ENCODE measurements at places on chromosomes 5 and 9.
A peak's percentile ranks its signal among the peaks of the same experiment; 100 is the strongest.

DNA sequence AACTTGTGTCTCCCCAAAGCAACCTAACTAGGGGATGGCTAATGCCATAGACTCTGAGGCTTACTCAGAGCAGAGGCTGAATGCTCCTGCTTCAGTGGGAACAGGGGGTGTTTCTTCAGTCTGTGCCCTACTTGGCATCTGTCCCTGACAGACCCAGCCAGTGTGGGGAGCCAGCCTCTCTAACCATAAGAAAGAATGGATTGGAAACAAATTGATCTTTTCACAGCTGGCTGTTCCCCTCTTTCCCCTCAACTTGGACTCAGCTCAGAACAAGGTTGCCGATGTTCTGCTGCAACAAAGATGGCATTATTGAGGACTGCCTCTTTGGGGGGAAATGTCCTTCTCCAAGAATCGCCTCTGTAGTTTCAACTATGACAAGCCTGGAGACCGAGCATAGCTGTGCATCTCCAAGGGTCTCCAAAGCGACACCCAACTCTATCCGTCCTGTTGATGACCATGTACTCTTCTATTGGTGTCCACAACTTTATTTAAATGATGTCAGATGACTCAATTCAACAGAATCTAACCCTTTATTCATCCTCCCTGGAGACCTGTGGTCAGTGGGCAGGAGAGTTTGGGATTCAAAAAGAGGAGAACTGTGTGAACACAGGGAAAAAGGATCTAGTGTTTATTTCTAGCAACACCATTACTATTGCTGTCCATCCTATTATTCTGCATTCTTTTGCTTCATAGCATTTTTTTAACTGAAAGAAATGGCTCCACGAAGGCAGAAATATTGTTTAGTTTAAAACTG, 24.7 kb upstream of the TNC start:
- DNase-seq: no peak

DNA sequence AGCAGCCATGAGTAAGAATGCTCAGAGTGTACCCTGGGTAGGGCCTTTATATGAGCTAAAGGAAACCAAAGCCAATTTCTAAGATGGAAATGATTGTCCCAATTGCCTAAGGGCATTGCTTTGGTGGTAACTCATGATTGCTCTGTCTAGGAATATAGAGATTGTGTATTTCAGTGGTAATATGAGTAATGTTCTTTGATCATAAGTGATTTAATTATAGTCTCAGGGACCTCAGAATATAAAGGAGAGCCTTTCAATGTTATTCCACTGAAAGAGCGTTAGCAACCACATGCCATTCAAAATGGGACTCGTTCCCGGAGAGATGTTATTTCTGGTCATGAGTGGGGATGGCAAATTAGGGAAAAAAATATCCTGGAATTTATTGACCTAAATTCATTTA, 340.5 kb downstream of the ARHGEF28 start:
- DNase-seq: no peak

DNA sequence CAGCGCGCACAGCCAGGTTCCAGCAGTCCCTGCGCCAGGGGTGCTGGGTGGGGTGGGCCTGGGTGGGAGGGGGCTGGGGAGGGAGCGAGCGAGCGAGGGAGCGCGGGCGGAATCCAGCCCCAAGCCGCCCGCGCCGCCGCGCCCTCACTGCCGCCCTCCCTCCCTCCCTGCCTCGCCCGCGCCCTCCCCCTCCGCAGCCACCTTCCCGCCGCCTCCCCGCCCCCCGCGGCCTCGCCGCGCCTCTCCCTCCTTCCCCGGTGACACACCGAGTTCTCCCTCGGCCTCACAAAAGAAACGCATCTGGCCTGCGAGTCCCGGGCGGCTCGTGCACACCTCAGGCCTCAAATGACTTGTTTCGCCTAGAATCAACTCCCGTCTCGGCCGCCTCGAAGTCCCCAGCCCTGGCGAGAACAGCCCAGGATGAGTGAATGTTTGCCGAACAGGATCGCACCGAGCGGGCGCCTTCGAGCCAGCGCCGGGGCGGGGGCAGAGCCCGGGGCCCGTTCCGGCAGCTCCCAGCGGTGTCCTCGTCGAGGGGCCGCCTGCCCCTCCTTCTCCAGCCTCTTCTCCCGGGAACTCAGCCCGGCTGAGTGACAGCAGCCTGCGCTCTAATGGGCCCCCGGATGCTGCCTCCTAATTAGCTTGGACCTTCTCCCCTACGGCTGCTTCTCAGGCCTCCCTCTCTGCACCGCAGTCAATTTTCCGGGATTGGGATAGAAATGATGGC, 371 bp upstream of the PITX1 start:
- DNase-seq: no peak

DNA sequence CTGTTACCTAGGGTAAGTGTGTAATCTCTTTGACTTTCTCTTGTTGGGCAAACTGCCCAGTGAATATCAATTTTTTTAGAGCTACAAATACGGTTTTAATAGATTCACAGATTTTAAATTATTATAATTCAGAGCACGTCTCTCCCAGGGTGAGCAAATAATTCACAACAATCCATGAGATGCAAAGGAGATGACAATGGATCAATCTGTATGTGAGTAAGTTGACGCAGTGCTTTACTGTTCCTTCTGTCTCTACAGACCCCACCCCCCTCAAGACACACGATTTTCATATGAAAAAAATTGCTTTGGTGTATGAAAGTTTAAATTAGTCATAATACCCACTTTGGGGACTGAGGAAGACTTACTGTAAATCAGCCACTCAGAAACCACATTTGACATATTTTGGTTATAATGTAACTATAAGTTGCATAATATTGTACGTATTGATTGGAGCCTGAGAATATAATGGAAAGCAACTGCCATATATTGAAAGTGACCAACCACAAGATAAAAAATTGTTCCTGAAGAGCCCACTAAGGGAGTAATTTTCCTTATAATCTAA, 201.7 kb downstream of the BNC2 start:
- no peak for DNase-seq

DNA sequence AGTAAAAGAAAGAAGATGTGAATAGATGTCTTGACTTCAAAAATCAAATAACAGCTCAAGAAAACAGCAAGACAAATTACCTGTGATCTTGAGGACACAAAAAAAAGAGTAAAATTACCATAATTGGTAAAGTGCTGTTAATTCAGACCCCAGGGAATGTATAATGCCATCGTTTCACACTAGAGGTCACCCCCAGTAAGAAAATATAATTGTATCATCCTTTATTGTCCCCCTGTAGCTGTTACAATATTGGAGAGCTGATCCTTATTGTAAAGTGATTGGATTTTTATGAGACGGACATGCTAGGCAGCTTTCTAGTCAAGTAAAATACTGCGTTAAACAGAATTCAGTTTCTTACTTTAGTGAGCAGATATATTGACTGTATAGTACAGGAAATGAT, 377.0 kb downstream of the TLE1 start:
- DNase-seq: no peak

DNA sequence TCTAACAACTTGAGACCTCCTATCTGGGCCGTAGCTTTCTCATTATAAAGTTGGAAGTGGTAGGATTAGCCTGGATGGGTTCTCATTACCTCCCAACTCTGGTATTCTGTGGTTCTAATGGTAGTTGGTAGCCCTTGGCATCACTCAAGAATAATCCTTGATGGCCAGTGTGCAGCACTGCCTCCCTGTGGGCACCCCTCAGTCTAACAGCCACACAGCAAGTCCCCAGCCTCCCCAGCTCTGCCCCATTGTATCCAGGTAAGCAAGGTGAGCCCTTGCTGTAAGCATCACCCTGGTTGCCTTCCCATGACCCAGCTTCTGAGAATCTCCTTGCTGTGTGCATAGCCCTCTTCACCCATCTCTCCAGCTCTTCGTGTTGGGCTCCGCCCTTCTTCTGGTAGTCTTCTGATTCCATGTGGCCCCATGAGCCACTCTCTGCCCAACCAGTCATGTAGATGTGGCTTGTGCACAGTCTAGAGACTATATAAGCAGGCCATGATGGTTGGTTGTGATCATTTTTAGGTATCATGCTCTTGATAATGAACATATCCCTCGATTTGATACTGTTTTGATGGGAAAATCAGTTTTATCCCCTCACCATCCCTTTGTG, 57.6 kb upstream of the GRHPR start:
- no peak for DNase-seq

DNA sequence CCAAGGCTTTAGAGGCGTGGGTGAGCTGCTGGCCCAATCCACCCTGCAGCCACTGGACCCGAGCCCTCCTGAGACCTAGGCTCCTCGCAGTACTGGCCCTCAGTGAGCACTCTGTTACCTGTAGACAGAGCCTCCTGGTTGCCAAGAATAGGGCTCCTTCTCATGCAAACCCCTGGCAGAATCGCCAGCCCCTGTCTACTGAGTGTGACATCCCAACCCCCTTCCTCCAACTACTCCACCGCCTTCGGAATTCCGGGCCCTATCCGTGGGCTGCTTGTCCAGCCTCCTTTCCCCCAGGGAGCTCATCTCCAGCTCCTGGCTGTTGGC, 23.8 kb upstream of the COL5A1 start:
- DNase-seq: no peak

- DNase-seq: no peak
Measured at GRCh38 chr5:131942016-131942415, 3.4 kb downstream of the MEIKIN start.

GRCh38 chr5:6814816-6815215, 101.6 kb downstream of the TENT4A start:
- DNase-seq: no peak

- DNase-seq: no peak
Measured at GRCh38 chr5:171961117-171961516, 45.3 kb downstream of the FBXW11 start.

- no peak for DNase-seq
Measured at GRCh38 chr5:34551911-34552433, 104.2 kb upstream of the RAI14 start.

DNA sequence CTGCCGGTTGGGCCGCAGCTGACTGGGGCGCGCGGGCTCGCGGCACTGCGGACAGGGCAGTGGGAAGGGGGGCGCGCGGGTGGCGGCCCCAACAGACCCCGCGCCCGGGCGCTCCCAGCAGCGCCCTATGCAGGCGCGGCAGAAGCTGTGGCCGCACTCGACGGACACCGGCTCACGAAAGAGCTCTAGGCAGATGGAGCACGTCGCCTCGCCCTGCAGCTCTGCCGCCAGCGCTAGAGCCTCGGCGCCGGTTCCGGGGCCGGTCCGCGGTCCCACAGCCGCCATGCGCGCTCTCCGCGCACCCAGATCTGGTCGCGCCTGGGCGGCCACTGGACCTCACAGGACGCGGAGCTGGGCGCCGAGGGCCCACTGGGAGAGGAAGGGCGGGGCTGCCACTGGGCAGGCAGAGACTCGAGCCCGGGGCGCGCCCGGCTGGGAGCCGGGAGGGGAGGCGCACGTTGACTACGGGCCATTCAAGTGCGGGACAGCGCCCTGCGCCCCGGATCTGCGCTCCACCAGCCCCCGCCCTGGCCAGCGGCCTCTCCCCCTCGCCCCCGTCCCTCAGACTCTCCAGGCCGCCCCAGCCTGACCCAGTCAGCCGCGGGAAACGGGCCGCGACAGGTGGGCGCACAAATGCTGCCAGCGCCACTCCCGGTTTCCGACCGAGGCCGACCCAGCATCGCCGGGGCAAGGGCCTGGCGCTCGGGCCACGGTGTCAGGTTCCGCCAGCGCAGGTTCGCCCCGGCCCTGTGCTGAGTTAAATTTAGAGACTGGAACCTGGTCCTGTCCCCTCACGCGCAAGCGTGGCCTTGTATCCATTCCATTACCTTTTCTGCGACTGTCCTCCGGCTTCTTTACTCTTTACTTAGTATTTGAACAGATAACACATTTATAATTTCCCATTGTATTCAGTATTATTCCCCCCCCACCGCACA, at the start of gene TRIM7:
Gene TRIM7 (minus strand): TSS at position 371 of the 935 bp plus-strand sequence. CDS start 86 bp downstream, at position 285.
- DNase-seq: no peak

- DNase-seq: no peak
Measured at GRCh38 chr5:107324071-107324470, 346.7 kb downstream of the EFNA5 start.

GRCh38 chr9:128689293-128689774, 312 bp downstream of the SET start:
- DNase-seq: peak; percentile 41

DNA sequence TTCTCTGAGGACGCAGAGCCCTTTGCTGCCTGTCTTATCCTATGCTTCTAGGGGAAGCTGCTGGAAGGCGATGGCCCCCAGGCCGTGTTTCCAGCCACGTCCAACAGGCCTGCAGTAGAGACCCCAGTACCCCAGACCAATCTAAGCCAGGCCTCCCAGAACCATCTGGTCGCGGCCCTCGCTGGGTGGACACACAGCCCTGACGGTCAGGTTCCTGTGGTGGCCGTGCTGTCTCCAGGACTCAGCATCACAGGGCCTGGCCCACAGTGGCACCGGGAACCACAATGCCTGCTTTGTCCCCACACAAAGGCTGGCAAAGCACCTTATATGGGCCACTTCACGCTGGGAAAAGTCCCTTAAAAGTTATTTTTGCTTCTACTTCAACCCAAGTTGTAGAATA, 44.5 kb downstream of the SEMA4D start:
- no peak for DNase-seq

GRCh38 chr5:29960323-29960722, 1233.2 kb upstream of the CDH6 start:
- DNase-seq: no peak

- DNase-seq: no peak
Measured at GRCh38 chr5:30781643-30782042, 411.8 kb upstream of the CDH6 start.

- no peak for DNase-seq
Measured at GRCh38 chr5:94746731-94747124, 128.3 kb downstream of the SLF1 start.

DNA sequence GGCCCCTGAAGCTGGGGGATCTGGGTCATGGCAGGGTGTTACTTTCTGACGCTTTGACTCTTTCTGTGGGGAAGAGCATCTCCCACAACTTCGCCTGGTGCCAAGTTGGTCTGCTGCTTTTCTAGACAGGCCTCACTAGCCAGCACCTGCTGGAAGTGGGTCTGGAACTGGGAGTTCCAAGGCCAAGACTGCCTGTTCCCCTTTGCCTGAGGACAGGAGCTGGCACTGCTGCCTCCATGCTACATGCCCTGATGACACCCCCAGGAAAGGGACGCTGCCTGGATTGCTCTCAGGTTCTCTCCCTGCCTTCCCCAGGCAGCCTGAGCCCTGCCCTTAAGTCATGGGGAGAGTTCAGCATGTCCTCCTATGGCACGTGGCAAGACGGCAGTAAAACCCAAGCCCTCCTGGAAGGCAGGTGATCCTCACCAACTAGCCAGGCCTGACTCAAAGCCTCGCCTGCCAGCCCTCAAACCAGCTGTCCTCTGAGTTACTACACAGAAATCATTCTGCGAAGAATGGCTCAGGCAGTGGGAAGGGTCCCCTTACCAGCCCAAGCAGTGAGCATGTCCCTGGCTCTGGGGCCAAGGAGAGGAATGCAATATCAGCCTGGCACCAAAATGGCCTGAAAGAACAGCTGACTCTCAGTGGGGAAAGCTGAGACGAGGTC, 35.8 kb downstream of the SEC61B start:
- no peak for DNase-seq
